ENCODE measurements at places on chromosomes 2 and 18.

GRCh38 chr2:177547122-177547521 is 154.5 kb downstream of the AGPS start:
- DNase-seq: no peak

DNA sequence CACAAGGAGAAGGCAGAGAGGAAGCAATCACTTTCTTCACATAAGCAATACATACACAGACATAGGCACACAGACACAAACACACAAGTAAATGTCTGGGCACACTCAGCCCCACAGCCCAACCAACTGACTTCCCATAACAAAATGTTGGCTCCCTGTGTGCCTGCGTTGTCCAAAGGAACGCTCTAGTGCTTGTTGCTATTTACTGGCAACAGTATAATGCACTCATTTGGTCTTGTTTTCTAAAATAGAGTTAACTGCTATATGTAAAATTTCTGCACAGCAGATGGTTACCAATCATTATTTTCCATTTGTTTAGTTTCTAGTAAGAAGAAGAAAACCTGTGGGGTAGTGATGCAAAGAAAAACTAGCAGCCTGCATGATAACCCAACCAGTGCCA is 16.5 kb downstream of the FIGN start:
- DNase-seq: no peak

GRCh38 chr2:171235262-171235881 is 74.7 kb upstream of the TLK1 start:
- DNase-seq: no peak

- DNase-seq: no peak
These were observed 26.5 kb upstream of the KANSL1L start for GRCh38 chr2:210197720-210198119.

DNA sequence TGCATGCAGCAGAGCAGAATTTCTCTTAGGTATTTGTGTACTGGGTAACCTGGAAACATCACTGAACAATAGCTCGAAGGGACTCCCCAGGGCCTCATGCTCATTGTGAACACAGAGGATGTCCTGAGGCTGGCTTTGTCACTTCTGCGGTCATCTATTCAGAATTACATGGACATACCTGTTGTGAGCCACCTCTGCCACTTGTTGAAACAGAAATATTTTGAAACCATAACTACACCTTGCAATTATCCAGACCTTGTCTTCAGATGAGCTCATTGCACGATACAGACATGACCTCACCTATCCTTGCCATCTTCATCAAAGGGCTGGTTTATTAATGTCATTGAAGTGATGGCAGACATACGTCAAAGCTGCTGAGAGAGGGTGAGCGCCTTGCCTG is 23.4 kb upstream of the CREG2 start:
- DNase-seq: no peak

GRCh38 chr2:197453914-197454398 is 604 bp downstream of the COQ10B start:
- DNase-seq: no peak
